ENCODE measurements at places on chromosomes 12 and 14.

DNA sequence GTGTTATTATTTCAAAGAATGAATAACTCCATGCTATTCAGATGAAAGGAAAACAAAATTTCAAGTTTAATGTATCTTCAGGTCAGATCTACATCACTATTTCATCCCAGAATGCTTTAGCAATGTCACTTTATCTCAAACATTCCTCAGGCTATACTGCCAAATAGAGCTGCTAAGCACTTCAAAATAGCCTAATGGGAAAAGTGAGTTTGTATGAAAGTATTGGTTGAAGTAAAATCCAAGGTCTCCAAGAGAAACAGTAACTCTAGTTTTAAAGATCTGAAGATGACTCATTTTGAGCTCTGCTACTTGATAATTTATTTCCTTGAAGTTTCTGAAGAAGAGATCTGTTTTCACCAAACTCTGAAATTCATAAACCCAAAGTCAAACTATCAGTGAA lies 466.2 kb upstream of the FOXG1 start:
- no peak for DNase-seq

DNA sequence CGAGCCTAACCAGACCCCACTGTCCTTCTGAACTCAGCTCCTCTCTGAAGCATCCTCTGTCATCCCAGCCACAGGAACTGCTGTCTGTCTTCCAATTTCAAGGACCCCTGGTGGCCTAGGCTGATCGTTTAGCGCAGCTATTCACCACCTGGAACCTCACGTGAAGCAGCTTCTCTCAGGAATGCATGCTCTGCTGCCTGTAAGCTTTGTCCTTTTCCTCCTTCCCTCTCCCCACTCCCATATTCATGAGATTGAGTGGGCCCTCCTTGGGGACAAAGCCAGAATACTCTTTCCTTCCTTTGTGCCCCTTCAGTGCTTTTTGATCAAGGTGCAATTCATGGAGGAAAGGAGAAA lies 17.2 kb downstream of the DPF3 start:
- DNase-seq: no peak

DNA sequence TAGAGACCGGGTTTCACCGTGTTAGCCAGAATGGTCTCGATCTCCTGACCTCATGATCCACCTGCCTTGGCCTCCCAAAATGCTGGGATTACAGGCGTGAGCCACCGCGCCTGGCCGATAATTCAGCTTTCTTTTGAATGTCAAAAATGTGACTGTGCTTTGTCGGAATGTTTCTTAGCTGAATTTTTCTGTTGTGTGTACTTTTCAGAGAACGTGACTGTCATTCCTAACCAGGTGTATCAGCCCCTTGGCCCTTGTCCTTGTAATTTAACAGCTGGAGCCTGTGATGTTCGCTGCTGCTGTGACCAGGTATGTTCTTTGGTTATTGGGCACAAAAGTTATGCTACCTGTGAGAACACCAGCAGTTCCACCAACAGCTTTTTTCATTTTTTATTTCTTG lies 8.1 kb downstream of the TCTN2 start:
- no peak for DNase-seq

DNA sequence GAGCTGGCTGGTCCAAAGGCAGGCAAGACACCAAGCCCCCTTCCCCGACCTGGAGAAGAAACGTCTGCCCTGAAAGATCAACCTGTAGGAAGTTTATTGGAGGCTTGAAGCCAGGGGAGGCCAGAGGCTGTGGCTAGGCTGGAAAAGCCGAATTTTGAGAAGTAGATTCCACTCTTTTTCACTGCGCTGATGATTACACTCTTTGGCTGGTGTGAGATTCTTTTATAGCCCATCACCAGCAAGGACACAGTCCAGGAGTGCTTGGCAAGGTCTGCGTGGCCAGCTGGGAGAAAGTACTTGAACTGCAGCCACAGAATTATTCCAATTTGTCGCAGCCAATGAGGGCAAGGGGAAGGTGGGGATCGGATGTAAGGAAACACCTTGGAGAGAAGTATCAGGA lies 45.0 kb downstream of the SYNE3 start:
- DNase-seq: no peak

- DNase-seq: no peak
These were observed 40.5 kb downstream of the PARP11 start for GRCh38 chr12:3832738-3833137.

DNA sequence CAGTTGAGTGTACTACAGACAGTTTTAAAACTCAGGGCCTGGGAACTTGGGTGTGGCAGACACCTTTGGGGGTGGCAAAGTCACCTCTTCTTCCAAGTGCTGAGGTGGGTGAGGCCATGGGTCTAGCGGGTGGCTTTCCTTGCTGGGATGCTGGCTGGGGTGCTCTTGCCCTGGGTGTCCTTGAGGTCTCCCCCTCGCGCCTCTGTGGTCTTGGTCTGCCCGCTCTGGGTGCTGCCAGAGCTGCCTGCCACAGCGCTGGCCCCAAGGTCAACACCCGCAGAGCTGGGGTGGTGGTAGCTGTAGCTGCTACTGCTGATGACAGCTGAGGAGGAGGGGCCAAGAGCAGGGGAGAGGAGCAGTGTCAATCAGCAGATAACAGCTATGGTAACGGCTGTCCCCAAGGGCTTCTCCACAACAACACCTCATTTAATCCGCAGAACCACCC lies 6.8 kb downstream of the KRT74 start:
- no peak for DNase-seq

DNA sequence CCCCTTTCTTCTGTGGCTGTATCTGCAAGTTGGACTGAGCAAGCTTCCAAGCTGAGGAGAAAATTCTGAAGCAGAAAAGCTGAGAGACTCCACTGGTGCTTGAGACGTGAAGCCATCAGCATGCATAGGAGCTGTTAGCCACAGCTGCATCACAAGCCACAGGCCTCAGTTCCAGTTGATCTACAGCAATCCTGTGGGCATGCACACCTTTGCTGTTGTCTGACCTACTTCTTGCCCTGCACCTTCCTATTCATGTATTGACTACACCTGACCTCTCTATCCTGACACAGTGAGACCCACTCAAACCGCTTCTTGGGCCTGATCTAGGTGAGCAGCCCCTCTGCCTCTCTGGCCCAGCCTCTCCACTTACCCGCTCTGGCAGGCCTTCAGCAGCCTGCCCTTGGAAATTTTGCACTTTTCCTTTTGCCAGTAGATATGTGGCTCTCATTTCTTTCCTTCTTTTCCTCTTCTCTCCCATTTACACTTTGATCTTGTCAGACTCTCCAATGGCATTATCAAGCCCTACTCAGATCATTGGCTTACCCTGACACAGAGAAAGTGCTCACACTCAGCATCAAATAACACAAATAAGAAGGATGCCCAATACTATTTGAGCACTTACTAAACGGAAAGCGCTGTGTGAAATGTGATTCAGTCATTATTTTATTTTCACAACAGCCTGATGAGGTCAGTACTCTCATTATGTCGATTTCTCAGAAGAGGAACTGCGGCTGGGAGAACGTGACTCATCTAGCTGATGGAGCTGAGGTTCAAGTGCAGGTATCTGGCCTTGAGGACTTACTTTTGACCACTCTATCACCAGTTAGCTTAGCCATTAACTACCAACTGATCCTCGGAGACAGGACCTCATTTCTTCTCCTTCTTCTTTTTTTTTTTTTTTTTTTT lies 21.9 kb upstream of the PTGR2 start:
- peak; percentile 40 for DNase-seq

GRCh38 chr14:55130196-55130550 lies 1.1 kb downstream of the LGALS3 start:
- DNase-seq: no peak

DNA sequence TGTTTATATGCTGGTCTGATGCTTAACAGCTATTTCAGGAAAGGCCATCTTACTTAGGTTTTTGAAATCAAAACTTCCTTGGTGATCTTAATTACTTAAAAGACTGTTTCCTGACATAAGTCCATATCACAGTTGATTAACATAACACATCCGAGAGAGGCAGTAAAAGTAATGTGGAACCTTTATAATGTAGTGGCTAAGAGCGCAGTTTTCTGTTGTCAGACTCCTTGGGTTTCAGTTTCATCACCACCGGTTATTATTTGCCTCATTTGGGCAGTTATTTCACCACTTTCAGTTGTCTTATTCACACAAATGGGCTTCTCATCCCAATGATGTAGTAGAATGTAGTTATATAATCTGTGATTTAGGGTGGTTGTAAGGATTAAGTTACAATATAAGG lies 30.9 kb downstream of the TBC1D15 start:
- DNase-seq: no peak

- DNase-seq: peak; percentile 7
These were observed 4.0 kb upstream of the SYCP3 start for GRCh38 chr12:101743242-101743641.

DNA sequence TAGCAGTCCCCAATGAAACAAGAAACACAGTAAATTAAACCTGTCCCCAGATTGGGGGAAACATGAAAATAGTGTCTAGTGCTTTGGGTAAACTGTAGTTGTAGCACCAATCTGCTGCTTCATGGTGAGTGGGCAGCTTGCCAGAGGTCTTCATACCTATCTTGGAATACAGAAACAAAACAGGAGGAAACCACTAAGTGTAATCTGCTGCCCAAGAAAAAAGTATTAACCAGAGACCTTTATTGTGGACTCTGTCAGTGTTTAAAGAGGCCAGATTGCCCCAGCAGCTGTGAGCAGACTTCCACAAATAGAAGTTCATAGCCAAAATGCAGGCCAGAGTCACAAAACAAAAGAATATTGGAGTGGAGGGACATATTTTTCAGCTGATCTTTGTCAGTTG lies 2.3 kb downstream of the ISCU start:
- no peak for DNase-seq

DNA sequence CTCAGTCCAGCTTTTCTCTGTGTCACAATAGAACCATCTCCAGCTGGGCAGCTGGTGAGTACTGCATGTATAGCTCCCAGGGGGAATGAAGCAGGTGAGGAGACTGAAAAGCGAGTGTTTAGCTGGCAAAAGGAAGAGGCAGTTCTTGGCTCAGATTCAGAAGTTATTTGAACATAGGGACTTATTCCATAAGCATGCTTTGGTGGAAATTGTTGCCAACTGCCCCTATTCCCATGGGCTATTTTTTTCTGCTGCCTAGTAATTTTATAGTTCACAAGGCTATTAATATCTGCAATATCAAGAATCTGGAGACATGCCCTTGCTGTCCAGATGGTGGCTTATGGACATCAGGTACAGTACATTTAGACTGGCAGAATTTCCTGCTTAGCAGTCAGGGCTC lies 1112.7 kb downstream of the LRFN5 start:
- DNase-seq: no peak

- DNase-seq: no peak
These were observed 294.2 kb downstream of the MED13L start for GRCh38 chr12:115983226-115983798.

GRCh38 chr12:44154128-44154527 lies 318.2 kb downstream of the TMEM117 start:
- no peak for DNase-seq

DNA sequence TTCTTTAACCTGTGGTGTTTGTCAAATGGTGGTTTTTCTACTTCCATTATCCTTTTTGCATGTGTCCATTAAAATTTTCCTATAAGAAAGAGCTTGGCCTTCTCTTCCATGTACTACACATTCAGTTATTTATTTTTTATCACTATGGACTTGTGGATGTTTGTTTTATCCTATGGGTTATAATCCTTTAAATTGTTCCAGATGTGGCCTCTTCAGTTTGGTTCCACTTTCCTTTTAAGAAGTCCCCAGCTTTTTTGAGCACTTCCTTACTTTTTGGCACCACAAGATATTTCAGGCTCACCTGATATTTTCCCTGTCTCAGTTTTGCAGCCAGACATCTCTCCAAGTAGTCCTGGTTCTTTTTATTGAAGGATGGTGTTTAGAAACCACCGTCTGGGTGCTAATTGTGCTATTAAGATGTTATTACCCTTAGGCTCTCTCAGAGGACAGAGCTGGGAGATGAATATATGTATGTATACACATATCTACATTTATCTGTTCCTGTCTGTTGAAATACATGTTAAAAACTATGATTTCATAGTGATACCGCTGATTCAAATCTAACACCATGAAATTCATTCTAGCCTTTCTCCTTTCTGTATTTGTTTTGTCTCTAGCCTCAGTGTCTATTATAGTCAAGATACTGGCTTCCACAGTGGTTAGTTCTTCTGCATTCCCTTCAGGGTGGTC lies 408.5 kb upstream of the RGS6 start:
- DNase-seq: no peak

DNA sequence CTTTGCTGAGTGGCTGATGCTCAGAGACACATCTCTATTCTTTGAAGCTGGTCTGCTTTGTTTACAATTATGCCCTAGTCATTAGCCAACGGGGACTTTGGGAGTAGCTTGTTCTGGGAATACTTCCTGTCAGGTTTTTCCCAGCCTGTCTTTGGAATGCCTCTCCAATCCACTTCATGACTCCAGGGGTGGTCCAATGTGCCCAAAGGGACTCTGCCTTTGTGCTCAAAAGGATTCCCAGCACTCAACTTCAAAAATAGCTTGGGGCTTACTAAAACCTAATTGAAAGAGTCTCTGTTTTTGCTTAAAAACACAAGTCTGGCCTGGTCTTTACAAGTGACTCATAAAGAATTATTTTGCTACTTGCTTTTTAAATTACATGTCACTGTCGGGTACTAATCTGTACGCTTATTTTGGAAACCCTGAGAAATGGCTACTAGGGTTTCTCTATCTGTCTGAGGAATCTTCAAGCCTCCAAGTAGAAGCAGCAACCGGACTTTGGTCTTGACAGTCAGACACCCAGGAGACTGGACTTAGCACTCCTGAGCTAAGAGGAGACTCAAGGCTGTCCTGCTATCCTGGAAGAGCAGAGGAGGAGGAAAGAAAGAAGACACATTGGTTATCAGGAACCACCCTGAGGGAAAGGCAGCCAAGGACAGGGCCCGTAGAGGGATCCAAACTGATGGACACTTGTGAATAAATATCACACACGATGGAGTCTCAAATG lies 20.7 kb downstream of the PHLDA1 start:
- DNase-seq: no peak
